NCI-H1092 (cell line): ENCODE measurements at places on chromosomes 1 and 21.

DNA sequence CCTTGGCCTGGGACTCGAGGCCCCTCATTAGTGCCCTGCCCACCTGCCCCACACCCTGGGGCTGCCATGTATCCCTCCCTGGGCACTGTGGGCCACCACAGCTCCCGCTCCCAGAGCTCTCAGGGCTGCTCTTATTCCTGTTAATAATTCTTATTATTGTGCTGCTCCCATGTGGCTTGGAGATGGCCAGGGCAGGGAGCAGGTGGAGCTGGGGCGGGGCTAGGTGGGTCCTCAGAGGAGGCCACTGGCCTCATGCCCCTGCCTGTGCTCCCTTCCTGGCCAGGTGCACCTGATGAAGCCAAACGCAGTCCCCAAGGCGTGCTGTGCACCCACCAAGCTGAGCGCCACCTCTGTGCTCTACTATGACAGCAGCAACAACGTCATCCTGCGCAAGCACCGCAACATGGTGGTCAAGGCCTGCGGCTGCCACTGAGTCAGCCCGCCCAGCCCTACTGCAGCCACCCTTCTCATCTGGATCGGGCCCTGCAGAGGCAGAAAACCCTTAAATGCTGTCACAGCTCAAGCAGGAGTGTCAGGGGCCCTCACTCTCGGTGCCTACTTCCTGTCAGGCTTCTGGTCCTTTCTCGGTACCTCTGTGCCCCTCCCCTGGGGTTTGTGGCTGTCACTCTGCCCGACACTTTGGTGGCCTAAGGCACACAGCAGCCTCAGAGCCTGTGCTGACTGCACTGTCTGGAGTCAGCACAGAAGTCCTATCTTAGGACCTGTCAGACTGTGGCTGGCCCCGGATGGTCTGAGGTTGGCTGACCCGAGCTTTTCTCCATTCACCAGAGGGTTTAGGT lies 34.1 kb downstream of the BMP8A start:
- DNase-seq: no peak

DNA sequence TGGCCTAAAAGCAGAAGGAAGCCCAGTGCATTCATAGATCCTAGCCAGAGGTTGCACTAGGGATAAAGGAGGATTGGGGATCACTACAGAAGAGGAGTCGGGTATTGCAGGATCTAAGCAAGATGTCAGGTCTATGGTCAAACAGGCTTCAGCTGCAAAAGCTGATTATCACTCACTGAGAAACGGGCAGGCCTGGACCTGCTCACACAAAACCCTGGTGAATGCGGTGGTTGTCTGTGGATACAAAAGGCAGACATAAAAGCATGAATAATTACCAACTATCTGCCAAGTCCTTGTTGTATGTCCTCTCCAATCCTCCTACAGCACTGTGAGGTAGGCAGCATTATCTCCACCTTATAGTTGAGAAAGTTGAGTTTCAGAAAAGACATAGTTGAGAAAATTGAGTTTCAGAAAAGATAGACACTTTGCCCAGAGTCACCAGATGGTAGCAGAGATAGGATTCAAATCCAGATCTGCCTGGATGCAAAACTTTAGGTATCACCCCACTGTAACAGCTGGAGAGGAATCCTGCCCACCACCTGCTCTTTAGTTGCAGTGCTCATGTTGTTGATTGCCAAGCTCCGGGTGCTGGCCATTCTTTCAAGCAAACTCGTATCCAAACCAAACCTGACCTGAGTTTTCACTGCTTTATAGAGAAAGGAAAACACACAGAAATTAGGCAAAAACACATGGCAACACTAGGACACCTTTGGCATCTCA lies 49.6 kb upstream of the HOOK1 start:
- DNase-seq: no peak

DNA sequence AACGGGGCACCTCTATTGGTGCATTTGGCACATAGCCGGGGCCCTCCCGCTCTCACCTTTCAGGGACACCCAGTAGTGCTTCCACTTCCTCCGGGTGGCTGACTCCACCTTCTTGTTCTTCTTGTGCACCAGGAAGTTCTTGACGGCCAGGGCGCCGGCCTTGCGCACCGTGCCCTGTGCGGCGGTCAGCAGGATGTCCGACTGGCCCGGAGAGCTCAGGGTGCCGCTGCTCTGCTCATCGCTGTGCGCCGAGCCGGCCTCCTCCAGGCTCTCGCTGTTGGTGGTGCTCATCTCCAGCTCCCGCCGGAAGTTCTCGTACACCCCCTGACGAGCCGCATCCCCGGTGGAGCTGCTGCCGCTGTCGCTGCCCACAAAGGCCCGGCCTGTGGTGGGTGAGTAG lies 92.4 kb downstream of the TIAM1 start:
- DNase-seq: no peak

DNA sequence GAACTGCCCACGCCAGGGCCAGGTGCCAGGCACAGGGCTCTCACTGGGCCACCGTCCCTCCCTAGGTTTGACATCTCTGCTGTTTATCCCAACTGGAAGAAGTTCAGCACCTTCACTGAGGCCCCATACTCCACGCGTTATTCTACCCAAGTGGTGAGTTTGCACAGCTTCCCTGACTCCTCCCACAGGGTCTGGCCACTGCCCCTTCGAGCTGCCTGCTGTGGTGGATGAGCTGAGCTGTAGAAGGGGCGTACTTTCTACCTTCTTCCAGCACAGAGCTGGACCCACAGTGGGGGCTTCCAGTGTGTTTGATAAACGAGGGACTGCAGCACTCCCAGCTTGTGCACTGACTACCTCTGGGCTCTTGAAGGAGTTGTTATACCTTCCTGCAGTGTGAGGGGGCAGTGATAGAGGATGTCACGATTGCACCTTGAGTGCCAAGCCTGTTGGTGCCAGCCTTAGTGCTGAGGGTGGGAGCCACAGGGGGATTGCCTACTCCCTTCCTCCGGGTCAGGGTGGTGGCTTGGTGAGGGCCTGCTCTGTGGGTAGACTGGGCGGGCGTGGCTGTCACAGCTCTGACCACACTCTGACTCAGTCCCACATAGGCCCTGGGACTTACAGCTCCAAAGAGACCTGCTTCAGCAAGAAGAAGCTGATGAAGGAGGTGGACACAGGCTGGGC lies 5.9 kb upstream of the TTC22 start:
- DNase-seq: no peak

DNA sequence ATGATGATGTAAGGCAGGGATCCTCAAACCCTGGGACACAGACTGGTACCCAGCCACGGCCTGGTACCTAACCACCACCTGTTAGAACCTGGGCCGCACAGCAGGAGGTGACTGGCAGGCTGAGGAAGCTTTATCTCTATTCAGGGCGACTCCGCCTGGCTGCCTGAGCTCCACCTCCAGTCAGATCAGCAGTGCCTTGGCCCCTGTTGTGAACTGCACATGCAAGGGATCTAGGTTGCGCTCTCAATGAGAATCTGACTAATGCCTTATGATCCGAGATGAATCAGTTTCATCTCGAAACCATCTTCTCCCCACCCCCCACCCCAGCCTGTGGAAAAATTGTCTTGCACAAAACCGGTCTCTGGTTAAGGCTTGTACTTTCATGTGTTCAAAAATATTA lies 4.2 kb downstream of the RNPC3 start:
- DNase-seq: no peak

DNA sequence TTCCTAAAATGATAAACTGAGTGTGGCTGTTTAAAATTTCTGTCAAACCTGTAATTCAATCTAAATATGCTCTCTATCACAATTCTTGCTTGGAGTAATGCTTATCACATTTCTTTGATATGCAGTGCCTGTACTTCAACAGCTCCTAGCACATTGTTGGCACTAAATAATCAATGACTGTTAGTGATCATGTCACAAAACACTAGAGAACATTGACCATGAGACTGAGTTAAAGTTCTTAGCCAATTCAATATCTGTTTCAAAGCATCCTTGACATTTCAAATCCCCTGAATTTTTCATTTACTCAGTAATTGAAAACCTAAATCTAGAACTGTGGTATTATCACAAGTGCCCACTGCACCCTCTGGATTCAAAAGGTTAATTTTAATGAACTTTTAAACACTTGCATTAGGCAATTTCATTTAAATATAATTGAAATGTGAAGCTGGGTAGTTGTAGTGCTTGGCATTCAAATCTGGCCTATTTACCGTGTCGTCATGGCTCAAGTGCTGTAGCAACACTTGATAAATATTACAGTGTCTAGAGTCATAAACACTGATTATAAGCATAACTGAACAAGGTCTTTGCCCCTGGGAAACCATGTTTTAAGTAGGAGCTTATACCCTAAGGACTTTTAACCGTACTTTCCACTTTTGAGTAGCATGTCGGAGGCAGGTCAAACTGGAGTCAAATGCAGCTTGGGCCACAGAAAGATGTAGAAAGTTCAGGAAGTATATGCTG lies 143.6 kb downstream of the LRRC7 start:
- no peak for DNase-seq

DNA sequence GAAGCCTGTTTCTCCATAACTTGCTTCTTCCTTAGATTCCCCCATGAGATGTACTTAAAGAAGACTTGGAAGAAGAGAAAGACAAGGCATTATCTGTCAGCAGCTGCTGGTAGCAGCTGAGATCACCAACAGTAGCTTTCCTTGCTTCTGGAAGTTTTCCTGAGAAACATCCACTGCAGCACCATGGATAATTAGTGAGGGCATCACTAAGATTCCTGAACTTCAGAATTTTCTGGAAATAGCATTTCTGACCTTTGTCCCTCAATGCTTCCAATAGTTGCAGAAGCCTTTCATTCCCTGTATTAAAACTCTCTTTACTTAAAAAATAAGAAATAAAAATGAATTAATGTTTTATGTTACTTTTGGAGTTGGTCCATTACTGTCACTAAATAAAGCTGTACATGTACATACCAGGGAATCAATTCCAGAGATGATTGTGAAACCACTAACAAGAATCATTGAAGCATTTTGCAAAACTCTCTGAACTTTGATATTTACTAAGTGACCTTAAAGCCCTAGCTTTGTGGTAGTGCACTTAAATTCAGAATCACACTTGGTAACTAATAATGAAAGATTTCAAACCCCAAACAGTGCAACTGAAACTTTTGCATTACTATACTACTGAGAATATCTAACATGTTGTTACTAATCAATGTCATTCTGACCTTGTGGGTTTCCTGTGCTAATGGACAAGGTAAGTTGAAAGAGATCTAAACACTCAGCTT lies at the start of gene CFHR4:
Gene CFHR4, plus strand, starts transcription at position 538 of the 725 bp plus-strand sequence. Its CDS starts 99 bp downstream, at position 637.
- DNase-seq: no peak
